Activated CD8-positive, alpha-beta T cell treated with anti-CD3 and anti-CD28 coated beads for 36 hours (primary cell): ENCODE measurements at places on chromosomes 5 and 9. TPM values are rescaled to one million over a fixed set of nuclear protein-coding genes. Genes with fewer than 3 reads are reported as not detected.

DNA sequence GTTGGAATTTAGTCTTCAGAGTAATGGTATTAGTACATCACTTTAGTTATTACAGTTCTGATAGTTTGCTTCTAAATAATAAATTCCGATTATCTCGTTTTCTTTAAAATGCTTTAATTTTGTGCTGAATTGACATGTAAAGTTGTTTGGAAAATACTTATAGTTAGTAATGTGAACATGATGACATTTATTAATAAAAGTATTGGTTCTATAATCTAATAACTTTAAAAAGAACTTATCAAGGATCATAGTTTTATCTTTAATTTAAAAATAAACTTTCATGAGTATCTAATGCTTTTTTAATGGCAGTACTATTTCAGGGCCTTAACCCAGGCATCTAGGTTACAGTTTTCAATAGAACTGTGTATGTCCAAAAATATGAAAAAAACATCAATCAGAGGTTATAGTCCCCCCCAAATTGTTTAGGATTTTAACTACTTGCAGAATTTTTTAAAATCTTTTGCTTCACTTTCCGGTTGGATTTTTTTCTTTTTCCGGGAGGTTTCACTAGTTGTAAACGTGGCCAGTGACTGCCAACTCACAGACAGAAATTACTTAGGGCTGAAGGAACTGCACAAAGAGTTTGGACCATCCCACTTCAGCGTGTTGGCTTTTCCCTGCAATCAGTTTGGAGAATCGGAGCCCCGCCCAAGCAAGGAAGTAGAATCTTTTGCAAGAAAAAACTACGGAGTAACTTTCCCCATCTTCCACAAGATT lies 680 bp downstream of the GPX8 start:
- H3K27ac ChIP-seq, result no peak overlapping the region
- H3K4me1 ChIP-seq, result no peaks in the 10 kb centered on the region
- no peak for DNase-seq
- H3K4me3 ChIP-seq, result no peak overlapping the region

- no peaks in the 10 kb centered on the region for H3K27me3 ChIP-seq
- H3K36me3 ChIP-seq, result peaks cover 3% of the 10 kb centered on the region
- no peak overlapping the region for H3K4me3 ChIP-seq
These were observed 6.7 kb downstream of the ANKS6 start for GRCh38 chr9:98789483-98790133.

GRCh38 chr5:135034963-135035677 lies 1.1 kb upstream of the PITX1 start:
- no peak for DNase-seq
- H3K4me3 ChIP-seq, result peak overlapping the region; percentile 70
- H3K27me3 ChIP-seq, result peaks cover 72% of the 10 kb centered on the region
- peaks cover 27% of the 10 kb centered on the region for H3K4me1 ChIP-seq
- H3K27ac ChIP-seq, result no peak overlapping the region

DNA sequence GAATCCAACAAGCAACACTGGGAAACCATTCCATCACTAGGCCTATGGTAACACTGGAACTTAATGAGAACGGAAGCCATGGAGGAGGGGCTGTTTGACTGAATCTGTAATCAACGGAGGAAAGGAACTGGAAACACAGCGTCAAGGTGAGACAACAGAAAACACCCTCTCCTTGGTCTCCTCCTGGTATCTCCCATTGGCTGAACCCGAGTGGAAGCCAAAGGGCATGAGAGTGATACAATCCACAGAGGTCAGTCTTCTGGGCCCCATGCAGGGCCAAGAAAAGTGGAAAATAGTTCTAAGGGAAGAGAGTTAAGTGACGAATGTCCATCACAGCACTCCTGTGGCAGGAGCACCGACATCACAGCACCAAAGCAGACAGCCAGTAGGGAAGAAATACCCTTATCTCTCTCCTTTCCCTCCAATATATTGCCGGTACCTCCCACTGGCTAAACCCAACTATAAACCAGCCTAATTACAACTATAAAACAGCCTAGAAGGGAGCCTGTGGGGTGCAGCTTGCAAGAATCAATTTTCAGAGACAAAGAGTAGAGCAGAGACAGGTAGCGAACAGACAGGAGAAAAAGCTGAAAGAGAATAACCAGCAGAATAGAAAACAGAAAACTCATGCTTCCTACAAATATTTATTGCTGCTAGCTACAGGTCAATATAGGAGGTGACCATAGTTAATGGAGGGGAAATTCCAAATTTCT lies 107.4 kb upstream of the IFNE start:
- DNase-seq, result no peak
- H3K27me3 ChIP-seq, result peaks cover 2% of the 10 kb centered on the region
- no peak overlapping the region for H3K27ac ChIP-seq
- H3K4me1 ChIP-seq, result peaks cover 22% of the 10 kb centered on the region

- peak; percentile 83 for DNase-seq
- peak overlapping the region; percentile 100 for H3K27ac ChIP-seq
- peaks cover 53% of the 10 kb centered on the region for H3K4me1 ChIP-seq
- H3K4me3 ChIP-seq, result peak overlapping the region; percentile 88
- H3K27me3 ChIP-seq, result no peaks in the 10 kb centered on the region
These were observed 2.1 kb upstream of the TRAF1 start for GRCh38 chr9:120928483-120929228.

ZNF300 gene
- 1.1 TPM for total RNA-seq

ELL2 gene
- 46.3 TPM for total RNA-seq

ROR2 gene
- not detected for total RNA-seq

SARDH gene
- total RNA-seq, result 5.6 TPM
